ENCODE measurements at places on chromosomes 3 and 15. TPM values are rescaled to one million over a fixed set of nuclear protein-coding genes. Genes with fewer than 3 reads are reported as not detected.

GRCh38 chr3:47664519-47664918 is 85.9 kb upstream of the CSPG5 start:
- peak; percentile 25 for DNase-seq

- DNase-seq, result no peak
These were observed 28.1 kb downstream of the MCF2L2 start for GRCh38 chr3:183400352-183400751.

DNA sequence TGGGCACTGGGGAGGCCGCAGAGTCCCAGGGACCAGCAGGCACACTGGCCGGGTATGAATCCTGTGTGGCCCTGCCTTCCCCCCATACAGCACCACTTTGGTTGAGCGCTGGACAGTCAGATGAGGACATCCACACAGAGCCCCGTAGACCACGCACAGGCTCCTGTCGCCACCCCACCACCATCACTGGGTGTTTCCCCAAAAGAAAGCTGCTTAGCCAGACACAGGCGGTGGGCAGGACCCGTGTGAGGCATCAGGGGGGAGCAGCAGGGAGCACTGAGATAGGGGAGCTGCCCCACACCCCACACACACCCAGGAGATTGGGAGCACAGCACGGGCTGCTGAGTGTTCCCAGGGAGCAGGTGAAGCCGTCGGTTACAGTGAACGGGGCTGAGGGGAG is 42.4 kb upstream of the SLC41A3 start:
- no peak for DNase-seq

DNA sequence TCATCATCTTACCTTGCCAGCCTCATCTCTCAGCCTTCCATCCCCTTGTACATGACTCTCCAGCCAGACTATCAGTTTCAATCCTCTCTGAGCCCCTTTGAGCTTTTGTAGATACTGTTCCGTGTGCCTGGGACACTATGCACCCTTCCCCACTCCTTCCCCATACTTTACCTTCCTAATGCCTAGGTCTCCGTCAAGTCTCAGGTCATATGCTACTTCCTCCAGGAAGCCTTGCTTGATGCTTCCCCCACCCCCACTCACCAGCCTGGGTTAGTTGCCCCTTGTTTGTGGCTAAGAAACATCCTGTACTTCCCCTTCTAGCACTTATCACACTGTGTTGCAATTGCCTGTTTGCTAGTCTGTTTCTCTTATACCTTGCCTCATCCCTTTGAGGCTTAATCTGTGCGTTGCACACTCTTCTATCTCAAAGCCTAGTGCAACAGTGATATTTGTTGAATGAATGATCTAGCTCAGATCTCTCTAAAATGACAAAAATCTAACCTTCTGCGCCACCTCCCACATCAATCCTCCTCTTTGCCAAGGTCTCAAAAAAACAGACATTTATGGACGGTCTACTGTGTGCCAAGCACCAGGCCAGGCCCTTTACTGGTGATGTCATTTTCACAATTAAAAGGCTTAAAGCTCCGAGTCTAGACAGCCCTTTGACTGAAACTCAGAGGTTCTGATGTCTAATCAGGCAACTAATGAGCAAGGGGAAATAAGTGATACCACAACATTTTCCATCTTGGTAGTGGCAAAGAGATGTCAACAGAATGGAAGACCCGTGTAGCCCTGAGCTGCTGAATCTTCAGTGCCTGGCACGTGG is 6.5 kb upstream of the USP3 start:
- peak; percentile 79 for DNase-seq

GRCh38 chr3:128383316-128384235 is 83.1 kb downstream of the DNAJB8 start:
- DNase-seq, result peak; percentile 72

GRCh38 chr15:79820176-79820575 is 76.6 kb downstream of the MTHFS start:
- DNase-seq, result no peak

GRCh38 chr15:101119181-101119580 is 132.7 kb downstream of the CHSY1 start:
- no peak for DNase-seq

DNA sequence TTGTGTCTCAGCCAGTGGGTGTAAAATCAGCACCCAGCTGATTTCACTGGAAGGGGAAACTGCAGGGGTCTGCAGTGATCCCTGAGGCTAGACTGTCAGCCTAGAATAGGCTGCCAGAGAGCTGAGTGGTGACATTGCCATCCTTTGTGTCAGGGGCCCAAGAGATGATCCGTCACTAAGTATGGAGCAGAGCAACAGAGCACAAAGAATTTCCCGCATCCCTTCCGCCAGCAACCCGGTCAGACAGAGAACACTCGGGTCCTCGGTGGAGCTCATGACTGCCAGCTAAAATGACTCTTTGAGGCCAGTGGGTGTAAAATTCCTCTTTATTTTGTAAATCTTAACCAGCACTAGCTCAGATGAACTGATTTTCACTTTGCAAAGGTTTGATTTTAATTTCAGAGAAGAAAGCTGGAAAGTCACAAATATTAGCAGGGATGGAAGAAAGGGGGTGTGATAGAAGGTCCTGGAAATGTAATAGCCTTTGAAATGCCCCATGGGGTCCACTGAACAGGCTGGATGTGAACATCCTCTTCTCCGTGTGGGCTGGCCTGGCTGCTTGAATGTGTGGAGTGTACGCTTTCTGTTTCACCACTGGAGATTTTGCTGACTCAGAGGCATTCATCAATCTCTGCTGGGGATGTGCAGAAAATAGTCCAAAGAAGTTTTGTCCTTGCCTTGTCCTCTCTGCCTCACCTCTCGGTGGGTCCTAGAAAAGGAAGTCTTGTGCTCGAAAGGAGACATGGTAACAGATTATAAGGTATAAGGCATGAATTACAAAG is 138.8 kb downstream of the SV2B start:
- no peak for DNase-seq

- no peak for DNase-seq
These were observed 33.4 kb downstream of the FRMD4B start for GRCh38 chr3:69352305-69353087.

- no peak for DNase-seq
These were observed 32.8 kb downstream of the POC1A start for GRCh38 chr3:52121464-52121805.

GRCh38 chr15:89480505-89480904 is 15.9 kb downstream of the RHCG start:
- no peak for DNase-seq

GRCh38 chr3:171340434-171340833 is 119.8 kb downstream of the TNIK start:
- DNase-seq, result no peak

GRCh38 chr3:183634707-183635106 is 716 bp upstream of the KLHL24 start:
- no peak for DNase-seq

DNA sequence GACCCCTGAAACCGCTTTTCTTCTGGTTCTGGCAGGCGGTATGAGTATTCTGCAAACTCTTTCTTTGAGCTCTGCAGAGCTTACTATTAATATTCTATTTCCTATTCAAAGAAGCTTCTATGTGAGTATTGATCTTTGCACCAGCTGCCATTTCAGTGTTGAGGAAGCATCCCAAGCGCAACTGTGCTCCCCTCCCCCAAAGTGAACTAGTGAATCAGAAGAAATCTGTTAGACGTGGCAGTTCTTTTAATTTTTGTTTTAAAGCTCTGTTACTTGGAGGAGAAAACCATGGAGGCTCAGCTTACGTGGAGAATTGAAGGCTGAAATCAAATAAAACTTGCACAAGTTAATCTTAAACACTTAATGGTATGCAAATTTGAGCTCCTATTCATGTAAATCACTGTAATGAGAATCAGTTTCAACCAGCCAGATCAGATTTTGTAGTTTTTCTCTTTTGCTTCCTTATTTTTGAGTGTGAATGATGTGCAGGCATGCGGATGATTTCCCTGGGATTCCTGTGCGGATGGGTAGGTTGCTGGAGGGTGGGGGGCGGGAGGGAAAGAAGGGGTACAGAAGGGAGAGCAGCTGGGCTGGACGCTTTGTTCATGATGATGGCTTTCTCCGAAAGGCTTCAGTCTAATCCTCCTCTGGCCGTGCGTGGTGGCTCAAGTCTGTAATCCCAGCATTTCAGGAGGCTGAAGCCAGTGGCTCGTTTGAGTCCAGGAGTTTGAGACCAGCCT is 16.1 kb upstream of the AGBL1 start:
- DNase-seq, result no peak

- no peak for DNase-seq
These were observed 417.1 kb downstream of the TAFA4 start for GRCh38 chr3:68515237-68515636.

- DNase-seq, result no peak
These were observed 268.0 kb downstream of the LPP start for GRCh38 chr3:188421836-188422540.

- no peak for DNase-seq
These were observed 502.9 kb downstream of the PDCD6IP start for GRCh38 chr3:34301313-34301712.

DNA sequence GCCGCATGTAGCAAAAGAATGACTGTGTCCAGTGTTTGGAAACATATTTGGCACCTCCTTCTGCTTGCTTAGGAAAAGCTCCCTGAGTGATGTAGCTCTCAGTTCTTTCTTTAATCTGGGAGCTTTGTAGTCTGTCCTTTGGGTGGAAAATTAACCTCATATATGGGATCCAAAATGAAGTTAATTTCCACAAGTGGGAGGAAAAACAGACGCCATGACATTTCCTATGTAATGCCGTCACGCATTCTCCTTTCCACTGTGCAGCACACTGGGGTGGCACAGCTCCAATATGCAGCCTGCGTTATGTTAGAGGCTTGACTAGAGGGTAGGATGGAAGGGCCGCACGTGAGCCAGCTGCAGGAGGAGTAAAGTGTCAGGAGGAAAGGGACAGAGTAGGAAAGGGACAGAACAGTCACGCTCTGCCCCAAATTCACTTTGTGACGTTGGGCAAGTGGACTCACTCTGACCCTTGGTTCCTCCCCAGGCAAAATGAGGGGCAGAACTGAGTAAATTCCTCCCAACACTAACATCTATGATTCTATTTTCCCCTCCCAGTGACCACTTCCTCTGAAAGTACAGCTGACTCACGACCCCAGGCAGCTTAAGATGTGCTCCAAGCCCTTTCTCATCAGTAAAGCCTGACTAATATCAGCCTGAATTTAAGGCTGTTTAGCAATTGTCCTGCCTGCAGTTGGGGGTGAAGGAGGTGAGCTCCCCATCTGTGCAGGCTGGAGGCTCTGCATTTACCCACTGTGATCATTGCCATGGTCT is 176.5 kb upstream of the PFN2 start:
- DNase-seq, result peak; percentile 80

DNA sequence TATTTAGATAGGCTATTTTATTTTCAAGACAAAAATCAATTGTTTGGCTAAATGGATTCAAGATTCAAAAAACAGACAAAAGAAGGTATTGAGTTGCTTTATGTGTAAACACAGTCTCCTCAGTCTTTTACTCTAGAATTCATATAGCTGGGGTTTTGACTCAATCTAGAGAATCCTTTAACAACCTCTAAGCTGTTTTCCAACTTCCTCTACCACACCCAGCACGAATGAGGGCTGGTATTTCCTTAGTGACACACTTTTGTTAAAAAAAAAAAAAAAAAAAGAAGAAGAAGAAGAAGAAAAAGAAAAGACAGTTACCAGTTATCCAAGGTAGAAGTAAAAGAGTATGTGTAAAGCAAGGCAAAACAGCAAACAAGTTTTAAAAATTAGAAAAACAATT is 732.8 kb upstream of the GOLIM4 start:
- DNase-seq, result no peak

DNA sequence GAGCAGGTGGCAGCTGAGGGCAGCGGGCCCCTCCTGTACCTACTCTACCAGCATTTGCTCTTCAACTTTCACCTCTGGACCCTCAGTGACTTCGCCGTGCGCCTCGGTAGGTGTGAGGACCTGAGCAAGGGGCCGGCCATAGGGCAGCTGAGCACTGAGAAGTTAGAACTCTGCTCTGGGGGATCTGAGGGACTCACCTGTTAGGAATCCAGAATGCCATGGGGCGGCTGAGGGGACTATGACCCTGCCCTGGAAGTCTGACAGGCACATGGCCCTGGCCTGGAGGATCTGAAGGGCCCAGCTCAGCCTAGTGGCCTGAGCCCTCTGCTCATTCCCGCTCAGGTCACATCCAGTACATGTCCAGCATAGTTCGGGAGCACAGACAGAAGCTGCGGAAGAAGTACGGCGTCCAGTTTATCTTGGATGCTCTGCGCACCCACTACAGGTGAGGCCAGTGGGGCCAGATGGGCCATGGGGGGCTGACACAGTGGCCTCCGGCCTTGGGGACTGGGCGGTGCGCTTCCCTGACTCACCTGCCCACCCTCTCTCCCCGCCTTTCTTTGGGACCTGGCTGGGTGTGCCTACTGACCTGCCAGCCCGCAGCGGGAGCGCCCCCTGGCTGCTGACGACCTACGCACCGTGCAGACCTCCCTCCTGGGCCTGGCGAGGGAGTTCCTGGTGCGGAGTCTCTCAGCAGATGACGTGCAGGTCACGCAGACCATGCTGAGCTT is 18.8 kb downstream of the NBEAL2 start:
- peak; percentile 58 for DNase-seq

GRCh38 chr3:18729671-18730070 is 304.5 kb upstream of the SATB1 start:
- no peak for DNase-seq

DNA sequence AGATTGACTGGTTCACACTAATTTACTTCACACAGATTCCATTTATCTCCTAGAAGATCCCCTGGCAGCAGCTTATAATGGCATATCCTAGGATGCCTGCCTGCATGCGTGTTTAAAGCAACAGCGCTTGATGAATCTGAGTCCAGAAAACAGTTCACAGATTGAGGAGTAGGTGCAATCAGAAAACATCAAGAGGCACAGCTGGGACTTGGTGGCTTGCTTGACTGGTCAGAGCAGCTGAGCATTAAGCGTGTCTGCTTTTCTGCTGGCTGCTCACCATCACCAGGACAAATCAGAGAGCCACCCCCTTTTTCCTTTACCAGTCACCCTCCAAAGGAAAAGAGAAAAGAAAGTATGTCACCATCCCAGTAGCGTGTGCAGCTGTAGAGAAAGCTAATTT is 223.6 kb downstream of the WDR72 start:
- no peak for DNase-seq

DNA sequence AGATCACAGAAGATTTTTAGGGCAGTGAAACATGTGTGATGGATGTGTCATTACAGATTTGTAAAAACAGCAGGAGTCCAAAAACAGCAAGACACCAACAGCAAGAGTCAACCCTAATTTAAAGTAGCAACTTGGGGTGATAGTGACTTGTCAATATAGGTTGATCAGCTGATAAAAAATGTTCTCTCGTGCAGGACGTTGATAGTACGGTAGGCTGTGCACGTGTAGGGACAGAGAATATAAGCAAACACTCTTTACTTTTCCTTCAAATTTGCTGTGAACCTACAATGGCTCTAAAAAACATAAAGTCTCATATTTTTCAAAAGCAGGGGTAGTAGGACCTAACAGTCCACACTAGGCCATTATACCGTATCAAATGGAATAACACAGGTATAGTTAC is 120.8 kb downstream of the STAG1 start:
- DNase-seq, result no peak

- DNase-seq, result no peak
These were observed 90.2 kb downstream of the NTRK3 start for GRCh38 chr15:88166082-88166993.

FANCD2OS gene
- not detected for total RNA-seq

CYP1A2 gene
- not detected for total RNA-seq

TRIM42 gene
- total RNA-seq, result not detected

HOMER2 gene
- total RNA-seq, result 1.3 TPM

PLD1 gene
- 19.4 TPM for total RNA-seq

TNFAIP8L3 gene
- 0.64 TPM for total RNA-seq

RNU5B-1 gene
- total RNA-seq, result not detected

SOX14 gene
- total RNA-seq, result not detected

C3orf85 gene
- not detected for total RNA-seq

SPTSSB gene
- not detected for total RNA-seq

A4GNT gene
- not detected for total RNA-seq

ASB14 gene
- not detected for total RNA-seq

TRAIP gene
- total RNA-seq, result 3.5 TPM

ARL6 gene
- 17.3 TPM for total RNA-seq

AADACL2 gene
- total RNA-seq, result not detected

MUSTN1 gene
- not detected for total RNA-seq

Data from fibroblast of villous mesenchyme (primary cell).